ENCODE measurements at places on chromosomes 1 and 21.

GRCh38 chr1:13513895-13514546 lies at the start of gene LRRC38:
LRRC38 (minus strand) TSS chr1:13514003; CDS start chr1:13513593, 410 bp downstream.
- no peak for DNase-seq

DNA sequence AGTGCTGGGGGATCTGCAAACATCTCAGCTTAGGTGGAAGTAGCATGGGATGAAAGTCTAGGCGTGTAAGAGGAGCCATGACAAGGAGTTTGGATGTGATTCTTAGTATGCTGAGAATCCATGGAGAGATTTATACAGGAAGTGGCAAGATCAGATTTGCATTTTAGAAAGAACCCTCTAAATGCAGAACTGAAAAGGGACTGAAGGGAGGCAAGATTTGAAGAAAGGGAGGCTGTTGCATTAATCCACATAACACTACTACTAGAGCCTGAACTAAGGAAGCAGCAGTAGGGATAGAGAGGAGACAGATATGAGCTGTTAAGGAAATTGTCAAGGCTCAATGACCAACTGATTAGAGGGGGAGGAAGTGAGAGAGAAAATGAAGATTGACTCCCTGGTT lies 9.8 kb downstream of the C1orf74 start:
- DNase-seq, result no peak

GRCh38 chr1:158930504-158930903 lies 848 bp upstream of the PYHIN1 start:
- DNase-seq, result no peak

DNA sequence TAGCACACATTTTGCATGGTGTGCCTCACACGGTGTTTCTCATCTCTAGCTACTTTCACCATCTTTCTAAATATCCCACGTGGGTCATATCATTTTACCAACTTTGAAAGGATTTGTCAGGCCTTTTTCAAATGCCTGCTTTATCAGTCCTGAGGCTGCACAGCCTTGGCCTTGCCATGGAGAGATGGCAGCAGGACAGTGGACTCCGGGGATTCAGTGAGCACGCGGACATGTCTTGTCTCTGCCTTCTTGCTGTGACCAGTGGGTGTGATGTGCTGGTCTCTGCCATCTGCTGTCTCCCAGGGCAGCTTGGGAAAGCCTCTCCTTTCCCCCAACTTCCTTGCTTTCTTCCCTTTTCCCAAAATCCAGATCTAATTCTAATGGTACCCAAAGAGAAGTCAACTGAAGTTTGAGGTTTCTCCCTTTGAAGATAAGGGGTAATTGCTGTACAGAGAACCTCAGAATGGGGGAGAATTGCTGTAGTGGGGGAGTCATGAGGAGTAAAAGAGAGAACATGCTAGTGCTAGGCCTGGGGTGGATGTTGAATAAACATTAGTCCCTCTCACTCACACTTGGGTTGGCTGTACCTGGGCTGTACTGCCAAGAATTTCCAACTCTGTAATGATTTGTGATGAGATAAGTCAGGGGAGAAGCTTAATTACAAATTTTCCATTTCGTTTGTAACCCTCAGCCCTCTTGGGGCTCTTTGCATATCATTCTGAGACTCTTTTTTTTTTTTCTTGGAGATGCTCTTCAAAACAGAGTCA lies 99.5 kb downstream of the GALNT2 start:
- DNase-seq, result no peak

- DNase-seq, result no peak
Measured at GRCh38 chr1:106889583-106889982, 166.9 kb upstream of the PRMT6 start.

- no peak for DNase-seq
Measured at GRCh38 chr21:42523211-42523610, 9.6 kb downstream of the SLC37A1 start.

DNA sequence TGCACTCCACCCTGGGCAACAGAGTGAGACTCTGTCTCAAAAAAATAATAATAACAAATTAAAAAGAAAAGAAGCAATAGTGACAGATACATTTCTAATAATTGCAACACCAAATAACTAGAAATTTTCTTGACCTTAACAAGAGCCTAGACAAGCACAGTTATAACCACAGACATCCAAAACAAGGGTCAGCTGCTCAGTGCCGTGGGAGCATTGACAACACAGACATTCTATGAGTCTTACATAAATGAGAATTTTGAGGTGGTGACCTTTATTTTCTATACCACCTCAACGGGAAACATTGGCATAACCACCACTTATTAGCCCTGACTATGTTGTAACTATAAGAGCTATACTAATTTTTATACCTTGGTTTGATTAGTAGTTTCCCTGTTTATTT lies 156.1 kb downstream of the NR5A2 start:
- no peak for DNase-seq

DNA sequence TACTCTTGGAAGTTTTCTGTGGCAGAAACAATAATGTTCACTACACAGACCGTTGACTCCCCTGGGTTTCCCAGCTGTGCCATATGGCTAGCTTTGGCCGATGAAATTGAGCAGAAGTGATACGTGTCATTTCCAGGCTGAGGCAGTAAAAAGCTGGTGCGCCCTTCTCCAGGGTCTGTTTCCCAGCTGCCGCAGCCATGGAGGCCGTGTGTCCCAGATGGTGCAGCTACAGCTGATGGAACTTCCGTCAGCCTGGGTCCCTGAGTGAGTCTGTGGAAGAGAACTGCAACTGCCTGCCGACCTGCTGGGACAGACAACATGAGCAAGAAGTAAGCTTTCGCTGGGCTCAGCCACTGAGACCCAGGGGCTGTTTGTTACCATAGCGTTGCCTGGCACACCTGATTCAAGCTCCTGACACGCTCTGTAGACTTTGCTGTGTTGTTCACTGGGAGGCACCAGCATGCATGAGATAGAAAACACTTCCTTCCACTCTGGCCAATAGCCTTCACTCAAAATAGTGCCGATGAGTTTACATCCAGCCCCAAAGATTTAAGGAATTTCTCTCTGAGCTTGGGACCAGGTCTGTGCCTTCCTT lies 116.3 kb upstream of the SLC25A33 start:
- no peak for DNase-seq

GRCh38 chr1:63987014-63987627 lies 213.3 kb downstream of the ROR1 start:
- no peak for DNase-seq

GRCh38 chr1:158087320-158087927 lies 93.3 kb upstream of the CD1D start:
- peak; percentile 81 for DNase-seq

- DNase-seq, result no peak
Measured at GRCh38 chr1:247064304-247064703, 14.3 kb downstream of the ZNF670 start.

GRCh38 chr21:35023396-35024070 lies 25.6 kb downstream of the RUNX1 start:
- DNase-seq, result no peak

DNA sequence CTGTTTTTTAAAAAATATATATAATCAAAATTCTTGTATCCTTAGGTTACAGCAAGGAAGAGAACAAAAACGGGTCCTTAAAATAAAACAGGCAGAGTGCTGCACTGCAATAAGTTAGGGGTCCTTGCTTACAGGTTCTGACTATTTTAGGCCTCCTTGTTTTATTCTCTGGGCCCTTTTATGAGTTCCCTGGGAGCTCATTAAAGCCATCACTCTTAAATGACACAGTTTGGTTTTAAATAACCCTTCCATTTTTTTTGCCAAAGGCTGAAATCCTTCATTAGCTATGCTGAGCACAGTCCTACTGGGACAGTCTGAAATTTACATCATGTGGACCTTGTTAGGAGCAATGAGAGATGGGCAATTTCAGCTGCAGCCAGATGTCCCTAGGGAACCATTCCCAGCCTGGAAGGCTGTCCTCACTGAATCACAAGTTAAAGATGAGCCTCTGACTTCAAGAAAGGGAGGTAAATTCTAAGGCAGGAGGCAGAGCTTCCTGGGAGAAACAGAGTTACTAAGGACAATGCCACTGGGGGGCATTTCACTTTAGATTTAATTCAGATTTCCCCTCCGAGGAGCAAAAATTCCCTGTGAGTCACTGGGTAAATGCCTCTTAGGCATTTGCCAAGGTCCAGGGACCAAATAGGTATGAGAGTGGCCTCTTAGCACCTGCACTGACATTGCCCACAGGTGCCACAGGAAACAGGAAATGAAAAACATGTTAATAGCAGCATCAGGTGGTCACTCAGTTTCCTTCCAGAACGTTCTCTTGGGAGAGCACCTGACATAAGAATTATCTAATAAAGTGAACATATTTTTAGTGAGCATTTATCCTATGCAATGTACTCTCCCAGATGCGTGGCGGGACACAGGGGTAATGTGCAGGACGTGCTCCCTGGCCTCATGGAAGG lies 3.8 kb upstream of the MUL1 start:
- DNase-seq, result no peak

GRCh38 chr1:41953291-41953690 lies 34.6 kb upstream of the HIVEP3 start:
- no peak for DNase-seq

DNA sequence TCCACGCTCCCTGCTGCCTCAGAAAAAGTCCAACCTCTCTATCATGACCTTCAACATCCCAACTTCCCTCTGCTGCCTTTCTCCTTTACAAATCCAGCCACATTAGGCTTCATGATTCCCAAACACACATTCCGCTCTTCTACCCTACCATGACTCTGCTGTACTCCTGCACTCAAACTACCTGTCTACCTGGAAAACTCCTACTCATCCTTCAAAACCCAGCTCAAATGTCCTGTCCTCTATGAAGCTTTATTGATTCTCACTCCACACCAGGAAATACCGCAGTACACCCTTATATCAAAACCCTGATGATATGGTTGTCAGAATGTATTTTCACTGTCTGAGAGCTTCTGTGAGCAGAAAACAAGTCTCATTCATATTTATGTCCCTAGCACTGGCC lies 8.9 kb downstream of the ARHGEF19 start:
- DNase-seq, result no peak

DNA sequence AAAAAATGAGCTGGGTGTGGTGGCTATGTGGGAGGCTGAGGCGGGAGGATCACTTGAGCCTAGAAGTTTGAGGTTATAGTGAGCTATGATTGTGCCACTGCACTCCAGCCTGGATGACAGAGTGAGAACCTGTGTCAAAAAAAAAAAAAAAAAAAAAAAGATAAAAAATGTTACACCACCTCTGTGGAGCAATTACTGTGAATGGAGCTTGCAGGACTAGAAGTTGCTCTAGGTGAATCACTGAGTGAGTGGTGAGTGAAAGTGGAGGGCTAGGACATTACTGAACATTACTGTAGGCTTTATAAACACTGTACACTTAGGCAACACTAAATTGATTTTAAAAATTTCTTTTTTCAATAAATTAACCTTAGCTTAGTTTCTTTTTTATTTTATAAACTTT lies 21.9 kb downstream of the TLCD4 start:
- DNase-seq, result peak; percentile 1

- DNase-seq, result no peak
Measured at GRCh38 chr1:202967684-202968281, 726 bp upstream of the CYB5R1 start.

DNA sequence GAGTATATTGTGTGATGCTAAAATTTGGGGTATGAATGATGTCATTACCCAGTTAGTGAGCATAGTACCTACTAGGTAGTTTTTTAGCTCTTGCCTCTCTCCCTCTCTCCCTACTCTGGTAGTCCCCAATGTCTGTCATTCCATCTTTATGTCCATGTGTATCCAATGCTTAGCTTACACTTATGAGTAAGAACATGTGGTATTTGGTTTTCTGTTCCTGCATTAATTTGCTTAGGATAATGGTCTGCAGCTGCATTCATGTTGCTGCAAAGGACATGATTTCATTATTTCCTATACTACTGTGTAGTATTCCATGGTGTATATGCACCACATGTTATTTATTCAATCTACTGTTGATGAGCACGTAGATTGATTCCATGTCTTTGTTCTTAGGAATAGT lies 54.4 kb upstream of the NEGR1 start:
- no peak for DNase-seq

- DNase-seq, result peak; percentile 50
Measured at GRCh38 chr1:46248122-46248920, 758 bp downstream of the RAD54L start.

DNA sequence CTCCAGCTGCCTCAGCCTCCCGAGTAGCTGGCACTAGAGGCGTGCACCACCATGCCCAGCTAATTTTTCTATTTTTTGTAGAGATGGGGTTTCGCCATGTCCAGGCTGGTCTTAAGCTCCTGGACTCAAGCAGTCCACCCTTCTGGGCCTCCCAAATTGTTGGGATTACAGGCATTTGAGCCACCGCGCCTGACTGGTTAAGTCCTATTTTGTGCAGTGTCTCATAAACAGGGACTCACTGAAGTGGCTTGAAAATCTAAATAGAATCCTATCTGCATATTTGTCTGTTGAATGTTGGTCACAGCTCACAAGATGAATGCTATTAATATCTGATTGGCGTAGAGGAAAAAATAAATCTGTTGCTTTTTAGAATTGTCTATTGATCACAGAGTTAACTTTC lies 5.9 kb upstream of the CHAF1B start:
- DNase-seq, result no peak

DNA sequence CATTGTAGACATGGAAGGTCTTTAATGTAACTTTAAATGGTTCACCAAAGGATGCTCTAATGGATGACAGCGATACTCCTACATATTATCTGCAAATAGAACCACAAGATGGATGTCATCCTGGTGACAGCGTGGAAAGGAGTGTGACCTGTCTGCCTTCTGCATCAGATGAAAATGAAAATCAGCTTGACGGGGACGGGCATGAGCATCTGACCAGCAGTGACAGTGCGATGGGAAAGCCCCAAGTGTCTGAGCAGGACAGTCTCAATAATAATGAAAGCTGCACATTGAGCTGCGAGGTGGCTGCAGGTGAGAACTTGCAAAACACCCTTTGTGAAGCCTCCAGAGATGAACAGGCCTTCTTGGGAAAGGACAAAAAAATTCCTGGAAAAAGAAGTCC lies 25.2 kb downstream of the CNST start:
- no peak for DNase-seq

- DNase-seq, result no peak
Measured at GRCh38 chr1:86573763-86574484, 27.0 kb downstream of the CLCA4 start.

GRCh38 chr1:185840880-185841279 lies 106.7 kb downstream of the HMCN1 start:
- no peak for DNase-seq

- DNase-seq, result no peak
Measured at GRCh38 chr1:153560771-153561465, 4.7 kb downstream of the S100A2 start.

DNA sequence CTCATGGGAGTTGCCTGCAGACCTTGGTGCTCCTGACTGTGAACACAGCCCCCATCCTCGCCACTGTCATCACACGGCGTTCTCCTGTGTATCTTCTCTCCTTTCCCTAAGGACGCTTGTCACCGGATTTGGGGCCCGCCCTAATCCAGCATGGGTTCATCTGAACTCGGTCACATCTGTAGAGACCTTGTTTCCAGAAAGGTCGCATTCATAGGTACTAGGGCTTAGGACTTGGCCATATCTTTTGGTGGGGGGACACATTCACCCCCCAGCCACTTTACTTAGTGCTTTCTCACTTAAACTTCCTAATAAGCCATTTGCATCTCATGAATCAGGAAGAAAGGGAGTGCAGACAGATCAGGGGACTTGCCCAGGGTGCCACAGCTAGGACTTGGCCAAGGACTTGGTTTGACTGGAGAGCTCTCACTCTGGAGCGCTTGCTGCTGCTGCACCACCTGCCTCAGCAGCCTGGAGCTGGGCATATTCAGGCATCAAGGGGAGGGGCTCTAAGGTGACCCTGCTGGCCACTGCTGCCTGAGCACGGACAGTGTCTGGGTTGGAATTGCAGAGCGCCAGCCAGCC lies 9.7 kb downstream of the NPPA start:
- DNase-seq, result no peak

GRCh38 chr1:175591083-175591743 lies 152.2 kb downstream of the TNR start:
- no peak for DNase-seq

All from A172 (cell line).